ENCODE measurements at places on chromosomes 5 and 9. TPM values are rescaled to one million over a fixed set of nuclear protein-coding genes. Genes with fewer than 3 reads are reported as not detected.

GRCh38 chr9:1235650-1236049 lies 185.5 kb downstream of the DMRT2 start:
- no peak for DNase-seq

DNA sequence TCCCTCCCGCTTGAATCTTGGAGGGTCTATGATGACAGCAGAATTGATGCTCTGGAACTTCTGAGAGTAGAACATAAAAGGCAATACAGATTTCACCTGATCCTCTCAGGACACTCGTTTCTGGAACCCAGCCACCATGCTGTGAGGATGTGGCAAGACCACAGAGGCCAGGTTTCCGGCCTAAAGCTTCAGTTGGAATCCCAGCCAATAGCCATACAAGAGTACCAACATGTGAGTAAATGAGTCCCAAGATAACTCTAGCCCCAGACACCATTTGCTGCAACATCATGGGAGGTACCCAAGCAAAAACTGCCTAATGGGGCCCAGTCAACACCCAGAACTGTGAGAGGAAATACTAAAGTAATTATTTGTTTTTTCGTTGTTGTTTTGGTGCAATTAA lies 65.7 kb upstream of the MARCHF11 start:
- no peak for DNase-seq

- DNase-seq, result no peak
Measured at GRCh38 chr9:72915659-72916058, 37.2 kb downstream of the ALDH1A1 start.

DNA sequence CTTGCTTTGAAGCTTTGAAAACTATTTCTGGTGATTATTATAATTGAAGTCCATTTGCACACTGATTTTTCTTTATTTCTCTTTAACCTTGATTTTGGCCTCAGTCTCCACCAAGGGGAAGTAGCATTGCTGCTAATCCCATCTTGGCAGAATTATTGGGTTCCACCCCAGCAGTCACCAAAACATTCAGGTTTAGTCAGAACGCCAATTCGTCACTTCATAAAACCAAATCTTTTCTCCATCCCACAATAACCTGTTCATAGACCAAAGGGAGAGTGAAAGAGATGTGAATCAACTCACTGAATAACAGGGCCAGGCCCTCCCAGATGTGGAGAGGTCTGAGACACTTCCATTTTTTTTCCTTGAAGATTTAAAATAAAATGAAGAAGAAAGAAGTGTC lies 95.1 kb upstream of the VCAN start:
- DNase-seq, result no peak

PCDHB8 gene
- not detected for polyA plus RNA-seq

SH3TC2 gene
- polyA plus RNA-seq, result not detected

MCTP1 gene
- 17.0 TPM for polyA plus RNA-seq

ST8SIA4 gene
- polyA plus RNA-seq, result 23.2 TPM

All from GM12878 (cell line).